ENCODE measurements at places on chromosomes 5 and 9. TPM values are rescaled to one million over a fixed set of nuclear protein-coding genes. Genes with fewer than 3 reads are reported as not detected.

GBGT1 gene
- total RNA-seq = 6.6 TPM

SLC9A3 gene
- 3.1 TPM for total RNA-seq

RBM18 gene
- total RNA-seq = 7.3 TPM

PLPPR1 gene
- total RNA-seq = not detected

CCL27 gene
- total RNA-seq = not detected

ADGRD2 gene
- not detected for total RNA-seq

MYMK gene
- not detected for total RNA-seq

FASTKD3 gene
- 2.8 TPM for total RNA-seq

DBH gene
- total RNA-seq = not detected

NEURL1B gene
- total RNA-seq = 9.1 TPM

KIF2A gene
- total RNA-seq = 25.4 TPM

LTC4S gene
- total RNA-seq = 20.0 TPM

SH3GL2 gene
- not detected for total RNA-seq

HSPB3 gene
- total RNA-seq = not detected

CCDC69 gene
- total RNA-seq = 11.7 TPM

MZB1 gene
- not detected for total RNA-seq

FGFR4 gene
- total RNA-seq = 17.4 TPM

SMIM33 gene
- total RNA-seq = not detected

C9orf153 gene
- not detected for total RNA-seq

SPOCK1 gene
- 188 TPM for total RNA-seq

ZDHHC11B gene
- 0.31 TPM for total RNA-seq

ZFP37 gene
- 1.4 TPM for total RNA-seq

PGM5 gene
- 1.7 TPM for total RNA-seq

TTC39B gene
- 3.8 TPM for total RNA-seq

GARNL3 gene
- total RNA-seq = 3.9 TPM

CCNO gene
- total RNA-seq = 0.10 TPM

CMBL gene
- total RNA-seq = 24.8 TPM

PRDM9 gene
- not detected for total RNA-seq

AFAP1L1 gene
- total RNA-seq = 33.6 TPM

EIF4EBP3 gene
- 15.3 TPM for total RNA-seq

ACOT12 gene
- not detected for total RNA-seq

KCNMB1 gene
- not detected for total RNA-seq

CNTNAP3 gene
- 0.05 TPM for total RNA-seq

RIOK2 gene
- 15.9 TPM for total RNA-seq

PCDHGA5 gene
- total RNA-seq = 3.0 TPM

GRIA1 gene
- not detected for total RNA-seq

LAMC3 gene
- total RNA-seq = 4.0 TPM

GFRA3 gene
- not detected for total RNA-seq

SPINK4 gene
- total RNA-seq = not detected

SEMA5A gene
- 17.8 TPM for total RNA-seq

PRKAA1 gene
- total RNA-seq = 57.2 TPM

ASTN2 gene
- total RNA-seq = 5.5 TPM

GRM6 gene
- total RNA-seq = not detected

RUSC2 gene
- total RNA-seq = 15.7 TPM

AGXT2 gene
- not detected for total RNA-seq

POU5F2 gene
- total RNA-seq = 0.34 TPM

NSG2 gene
- not detected for total RNA-seq

RNF180 gene
- total RNA-seq = 1.9 TPM

RLN1 gene
- not detected for total RNA-seq

SOHLH1 gene
- not detected for total RNA-seq

FOXI1 gene
- not detected for total RNA-seq

WDR38 gene
- total RNA-seq = not detected

SLC36A2 gene
- total RNA-seq = not detected

ARID3C gene
- 0.34 TPM for total RNA-seq

IFNW1 gene
- not detected for total RNA-seq

CNTFR gene
- 0.56 TPM for total RNA-seq

Measured in cardiac ventricle fibroblast (primary cell).